Smooth muscle cell of trachea (primary cell): ENCODE measurements at places on chromosomes 5 and 9. TPM values are rescaled to one million over a fixed set of nuclear protein-coding genes. Genes with fewer than 3 reads are reported as not detected.

Gene CDO1
- total RNA-seq = 9.0 and 13.2 TPM in 2 replicates

Gene NR4A3
- total RNA-seq = 1.2 and 2.0 TPM in 2 replicates

Gene CDHR2
- total RNA-seq = under 0.01 TPM in 2 replicates

Gene ZNF79
- total RNA-seq = 10.8 and 19.0 TPM in 2 replicates

Gene DCANP1
- not detected in 2 replicates for total RNA-seq
